Bronchus fibroblast of lung (primary cell): ENCODE measurements at places on chromosomes 1 and 21. TPM values are rescaled to one million over a fixed set of nuclear protein-coding genes. Genes with fewer than 3 reads are reported as not detected.

Gene ERVH48-1
- total RNA-seq: not detected in 2 replicates

Gene INTS7
- total RNA-seq: 9.4 and 12.2 TPM in 2 replicates

Gene AGMAT
- 2.1 and 3.9 TPM in 2 replicates for total RNA-seq

Gene C1orf116
- under 0.01 and 0.15 TPM in 2 replicates for total RNA-seq

Gene DCST1
- total RNA-seq: not detected in 2 replicates

Gene PODN
- 0.30 and 0.84 TPM in 2 replicates for total RNA-seq

Gene CLK2
- 19.3 and 22.4 TPM in 2 replicates for total RNA-seq

Gene HMGCS2
- total RNA-seq: not detected in 2 replicates

Gene BSDC1
- total RNA-seq: 45.6 and 53.1 TPM in 2 replicates

Gene CFAP107
- not detected in 2 replicates for total RNA-seq

Gene PAQR6
- total RNA-seq: 0.15 and 0.34 TPM in 2 replicates

Gene DISP3
- 0.17 TPM in 1 of 2 replicates, not detected in the other for total RNA-seq

Gene ITLN2
- not detected in 2 replicates for total RNA-seq

Gene MORN1
- total RNA-seq: 3.7 and 4.0 TPM in 2 replicates

Gene KIAA0040
- under 0.01 and 0.15 TPM in 2 replicates for total RNA-seq

Gene PLA2G5
- not detected in 2 replicates for total RNA-seq

Gene MPL
- total RNA-seq: under 0.01 TPM in 1 of 2 replicates, not detected in the other

Gene CD52
- not detected in 2 replicates for total RNA-seq

Gene JAK1
- 66.9 and 78.0 TPM in 2 replicates for total RNA-seq

Gene TARS2
- total RNA-seq: 22.0 and 27.2 TPM in 2 replicates

Gene LCE2A
- total RNA-seq: not detected in 2 replicates

Gene PIGR
- not detected in 2 replicates for total RNA-seq

Gene LMOD1
- total RNA-seq: 2.2 and 2.4 TPM in 2 replicates

Gene PLCH2
- total RNA-seq: under 0.01 and 0.15 TPM in 2 replicates

Gene PDC
- total RNA-seq: not detected in 2 replicates

Gene OR2L5
- not detected in 2 replicates for total RNA-seq
